Placental epithelial cell (primary cell): ENCODE measurements at places on chromosomes 6 and 20. TPM values are rescaled to one million over a fixed set of nuclear protein-coding genes. Genes with fewer than 3 reads are reported as not detected.

Gene SOX18
- 0.11 TPM in 1 of 2 replicates, not detected in the other for total RNA-seq

Gene TCP11
- total RNA-seq: 0.43 and 1.6 TPM in 2 replicates

Gene TPX2
- 11.4 and 26.5 TPM in 2 replicates for total RNA-seq

Gene NAPB
- 7.6 and 10.6 TPM in 2 replicates for total RNA-seq

Gene KHDC1L
- total RNA-seq: not detected in 2 replicates

Gene SNHG17
- 7.1 and 9.2 TPM in 2 replicates for total RNA-seq

Gene DDR1
- total RNA-seq: 74.2 and 95.0 TPM in 2 replicates

Gene BTN1A1
- not detected in 2 replicates for total RNA-seq

Gene SEMG1
- total RNA-seq: not detected in 2 replicates

Gene MMP24
- total RNA-seq: 0.39 and 1.7 TPM in 2 replicates

Gene PTK6
- total RNA-seq: under 0.01 and 0.22 TPM in 2 replicates

Gene ISM1
- total RNA-seq: 0.11 TPM in 1 of 2 replicates, not detected in the other

Gene FAM83D
- total RNA-seq: 2.0 and 6.5 TPM in 2 replicates

Gene ESR1
- total RNA-seq: not detected in 2 replicates

Gene DSN1
- total RNA-seq: 11.0 and 11.7 TPM in 2 replicates

Gene FOXP4
- total RNA-seq: 3.5 and 4.6 TPM in 2 replicates

Gene RBM38
- 3.5 and 6.4 TPM in 2 replicates for total RNA-seq

Gene BPIFA1
- total RNA-seq: not detected in 2 replicates

Gene PNLDC1
- 0.11 TPM in 1 of 2 replicates, not detected in the other for total RNA-seq

Gene KCNK16
- total RNA-seq: not detected in 2 replicates

Gene SLC22A7
- not detected in 2 replicates for total RNA-seq

Gene RAD21L1
- under 0.01 TPM in 1 of 2 replicates, not detected in the other for total RNA-seq
